A549 treated with DMSO at 1 μM for 4 hours (cell line): ENCODE measurements at places on chromosomes 11 and 22. TPM values are rescaled to one million over a fixed set of nuclear protein-coding genes. Genes with fewer than 3 reads are reported as not detected.

The POU2AF3 gene
- total RNA-seq = 0.43 to 1.1 TPM (median 0.94 TPM) in 5 replicates

The MYEOV gene
- total RNA-seq = 95.4 to 118 TPM (median 111 TPM) in 5 replicates

The SMIM35 gene
- not detected in 5 replicates for total RNA-seq

The PTGDR2 gene
- 0.03 to 0.08 TPM (median 0.07 TPM) in 3 of 5 replicates, not detected in the others for total RNA-seq

The NXPE1 gene
- not detected in 5 replicates for total RNA-seq

The DENND6B gene
- 1.9 to 3.2 TPM (median 3.0 TPM) in 5 replicates for total RNA-seq

The ANKK1 gene
- total RNA-seq = 0.07 TPM in 2 of 5 replicates, not detected in the others

The MMP11 gene
- total RNA-seq = 0.11 to 0.23 TPM (median 0.14 TPM) in 5 replicates

The CNTN5 gene
- not detected in 5 replicates for total RNA-seq

The RIC3 gene
- total RNA-seq = 1.4 to 2.2 TPM (median 2.1 TPM) in 5 replicates

The CCND1 gene
- total RNA-seq = 183 to 237 TPM (median 227 TPM) in 5 replicates

The TRPC6 gene
- 0.67 to 1.8 TPM (median 1.4 TPM) in 5 replicates for total RNA-seq

The RFPL3 gene
- not detected in 5 replicates for total RNA-seq

The TRIM48 gene
- total RNA-seq = not detected in 5 replicates

The SYT8 gene
- 0.06 to 0.22 TPM in 2 of 5 replicates, not detected in the others for total RNA-seq

The GRAMD4 gene
- 7.0 to 12.7 TPM (median 12.5 TPM) in 5 replicates for total RNA-seq

The GDPD4 gene
- total RNA-seq = not detected in 5 replicates

The KCNK4 gene
- 0.06 to 0.07 TPM in 2 of 5 replicates, not detected in the others for total RNA-seq

The EHD1 gene
- total RNA-seq = 129 to 169 TPM (median 139 TPM) in 5 replicates

The CD151 gene
- total RNA-seq = 728 to 834 TPM (median 790 TPM) in 5 replicates

The GSTP1 gene
- 1,469 to 1,648 TPM (median 1,554 TPM) in 5 replicates for total RNA-seq

The PNPLA5 gene
- total RNA-seq = 0.04 to 0.05 TPM in 2 of 5 replicates, not detected in the others

The NOX4 gene
- not detected in 5 replicates for total RNA-seq

The WT1 gene
- 5.9 to 6.9 TPM (median 6.1 TPM) in 5 replicates for total RNA-seq

The DDTL gene
- 1.6 to 1.9 TPM (median 1.7 TPM) in 5 replicates for total RNA-seq

The SART1 gene
- total RNA-seq = 43.7 to 71.8 TPM (median 59.1 TPM) in 5 replicates

The INS gene
- not detected in 5 replicates for total RNA-seq

The RHOD gene
- total RNA-seq = 32.0 to 43.4 TPM (median 40.4 TPM) in 5 replicates

The SLC35E4 gene
- 5.4 to 7.3 TPM (median 6.5 TPM) in 5 replicates for total RNA-seq

The C11orf52 gene
- total RNA-seq = not detected in 5 replicates

The AMPD3 gene
- 8.5 to 11.1 TPM (median 9.1 TPM) in 5 replicates for total RNA-seq

The FGF4 gene
- total RNA-seq = not detected in 5 replicates

The HSPB2 gene
- total RNA-seq = not detected in 5 replicates

The C1QTNF4 gene
- 0.09 to 0.14 TPM in 2 of 5 replicates, not detected in the others for total RNA-seq

The NAV2 gene
- 18.8 to 27.0 TPM (median 22.9 TPM) in 5 replicates for total RNA-seq

The L3MBTL2 gene
- 17.8 to 20.0 TPM (median 19.2 TPM) in 5 replicates for total RNA-seq

The OMP gene
- 0.67 TPM in 1 of 5 replicates, not detected in the others for total RNA-seq

The PLXNB2 gene
- total RNA-seq = 94.9 to 120 TPM (median 119 TPM) in 5 replicates

The LUZP2 gene
- total RNA-seq = not detected in 5 replicates

The PVALB gene
- not detected in 5 replicates for total RNA-seq

The KCTD14 gene
- 1.4 to 2.0 TPM (median 1.6 TPM) in 5 replicates for total RNA-seq

The PKNOX2 gene
- 0.02 TPM in 1 of 5 replicates, not detected in the others for total RNA-seq

The MAJIN gene
- total RNA-seq = not detected in 5 replicates

The APOA5 gene
- not detected in 5 replicates for total RNA-seq

The TSPAN18 gene
- 1.8 to 3.0 TPM (median 2.6 TPM) in 5 replicates for total RNA-seq

The CD6 gene
- 0.06 to 0.47 TPM (median 0.15 TPM) in 5 replicates for total RNA-seq

The CNTF gene
- 1.2 to 1.9 TPM (median 1.5 TPM) in 5 replicates for total RNA-seq

The FAT3 gene
- 0.37 to 0.94 TPM (median 0.65 TPM) in 5 replicates for total RNA-seq
